ENCODE measurements at places on chromosomes 5 and 9. TPM values are rescaled to one million over a fixed set of nuclear protein-coding genes. Genes with fewer than 3 reads are reported as not detected.

DNA sequence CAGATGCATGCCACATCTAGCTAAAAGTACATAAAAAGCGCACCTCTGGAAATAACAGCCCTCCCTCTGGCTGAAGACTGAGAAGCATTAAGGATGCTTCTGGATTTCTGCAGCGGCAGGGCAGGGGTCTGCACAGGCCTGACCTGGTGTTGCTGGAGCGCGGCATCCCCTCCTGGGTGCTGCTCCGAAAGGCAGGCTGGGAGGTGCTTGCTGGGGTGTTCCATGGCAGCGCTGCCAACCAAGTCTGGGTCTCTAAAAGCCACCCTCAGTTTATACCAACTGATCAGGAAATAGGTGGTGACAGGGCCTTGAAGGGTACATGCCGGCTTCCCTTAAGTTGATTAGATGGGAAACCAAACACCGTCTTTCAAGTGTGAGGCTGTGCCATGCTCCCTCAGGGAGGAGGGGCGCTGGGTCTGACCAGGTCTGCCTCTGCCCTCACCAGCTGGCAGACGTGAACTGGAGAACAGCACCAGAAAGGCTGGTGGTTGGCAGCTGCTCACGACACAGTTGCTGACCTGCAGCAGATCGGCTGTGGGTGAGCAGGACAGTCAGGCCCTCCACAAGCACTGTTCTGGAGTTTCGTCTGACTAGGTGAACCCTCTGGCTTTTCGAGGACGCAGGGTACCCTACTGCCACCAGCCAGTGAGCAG, 81.6 kb downstream of the DAP start:
- DNase-seq, result no peak

DNA sequence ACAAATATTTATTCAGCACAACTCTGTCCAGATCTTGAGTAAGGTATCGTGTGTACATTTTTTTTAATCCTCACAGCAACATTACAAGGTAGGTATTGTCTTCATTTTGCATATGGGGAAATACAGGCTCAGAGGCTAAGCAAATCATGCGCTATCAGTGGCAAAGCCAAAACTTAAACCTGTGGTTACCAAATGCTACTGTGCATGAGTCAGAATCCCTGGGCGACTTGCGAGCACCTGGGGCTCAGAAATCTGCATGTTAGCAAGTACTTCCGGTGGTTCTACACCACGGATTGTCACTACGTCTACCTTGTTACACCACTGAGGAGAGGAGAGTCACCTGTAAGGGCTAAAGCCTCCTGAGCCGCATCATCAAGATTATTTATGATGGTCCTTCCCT, 21.3 kb downstream of the C5orf58 start:
- DNase-seq, result no peak

DNA sequence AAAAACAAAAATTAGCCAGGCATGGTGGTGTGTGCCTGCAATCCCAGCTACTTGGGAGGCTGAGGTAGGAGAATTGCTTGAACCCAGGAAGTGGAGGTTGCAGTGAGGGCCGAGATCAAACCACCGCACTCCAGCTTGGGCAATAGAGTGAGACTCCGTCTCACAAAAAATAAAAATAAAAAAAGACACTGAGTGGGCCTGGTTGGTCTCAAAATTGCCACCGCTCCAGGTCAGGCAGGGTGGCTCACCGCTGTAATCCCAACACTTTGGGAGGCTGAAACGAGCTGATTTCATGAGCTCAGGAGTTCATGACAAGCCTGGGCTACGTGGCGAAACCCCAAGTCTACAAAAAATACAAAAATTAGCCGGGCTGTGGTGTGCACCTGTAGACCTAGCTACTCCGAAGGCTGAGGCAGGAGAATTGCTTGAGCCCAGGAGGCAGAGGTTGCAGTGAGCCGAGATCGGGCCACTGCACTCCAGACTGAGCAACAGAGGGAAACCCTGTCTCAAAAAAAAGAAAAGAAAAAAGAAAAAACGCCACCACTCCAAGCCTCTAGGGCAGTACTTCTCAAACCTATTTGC, 1.8 kb downstream of the STK10 start:
- no peak for DNase-seq

- DNase-seq, result no peak
These were observed 744.8 kb downstream of the KCTD16 start for GRCh38 chr5:144915452-144915851.

DNA sequence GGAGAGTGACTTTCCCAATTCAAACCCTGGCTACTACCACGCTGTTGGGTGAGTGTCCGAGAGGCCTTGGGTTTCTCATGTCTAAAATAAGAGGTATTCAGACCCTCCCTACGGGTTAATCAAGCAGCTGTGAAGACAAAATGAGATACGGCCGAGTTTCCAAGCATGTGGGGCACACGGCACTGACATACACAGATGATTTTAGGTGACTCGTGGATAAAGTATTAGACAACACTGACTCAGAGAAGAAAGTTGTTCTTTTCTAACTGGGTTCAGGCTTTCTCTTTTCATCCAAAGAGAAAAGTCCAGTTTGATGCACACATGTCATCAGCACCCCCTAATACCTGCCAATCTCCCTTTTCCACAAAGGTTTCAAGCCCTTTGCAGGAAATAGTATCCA, 15.6 kb downstream of the FOXI1 start:
- DNase-seq, result no peak

GRCh38 chr9:114021578-114021977, 56.5 kb downstream of the AMBP start:
- DNase-seq, result no peak

GRCh38 chr5:59685191-59685530, 208.4 kb downstream of the PDE4D start:
- DNase-seq, result no peak

PGM5 gene
- total RNA-seq, result not detected

ELOVL7 gene
- total RNA-seq, result 7.3 TPM

C1QTNF3 gene
- 3.3 TPM for total RNA-seq

ADCY2 gene
- not detected for total RNA-seq

PRRX2 gene
- not detected for total RNA-seq

PCDHGB3 gene
- 0.40 TPM for total RNA-seq

BHMT gene
- total RNA-seq, result 10.9 TPM
